HepG2 (cell line): ENCODE measurements at places on chromosomes 12 and 14.

DNA sequence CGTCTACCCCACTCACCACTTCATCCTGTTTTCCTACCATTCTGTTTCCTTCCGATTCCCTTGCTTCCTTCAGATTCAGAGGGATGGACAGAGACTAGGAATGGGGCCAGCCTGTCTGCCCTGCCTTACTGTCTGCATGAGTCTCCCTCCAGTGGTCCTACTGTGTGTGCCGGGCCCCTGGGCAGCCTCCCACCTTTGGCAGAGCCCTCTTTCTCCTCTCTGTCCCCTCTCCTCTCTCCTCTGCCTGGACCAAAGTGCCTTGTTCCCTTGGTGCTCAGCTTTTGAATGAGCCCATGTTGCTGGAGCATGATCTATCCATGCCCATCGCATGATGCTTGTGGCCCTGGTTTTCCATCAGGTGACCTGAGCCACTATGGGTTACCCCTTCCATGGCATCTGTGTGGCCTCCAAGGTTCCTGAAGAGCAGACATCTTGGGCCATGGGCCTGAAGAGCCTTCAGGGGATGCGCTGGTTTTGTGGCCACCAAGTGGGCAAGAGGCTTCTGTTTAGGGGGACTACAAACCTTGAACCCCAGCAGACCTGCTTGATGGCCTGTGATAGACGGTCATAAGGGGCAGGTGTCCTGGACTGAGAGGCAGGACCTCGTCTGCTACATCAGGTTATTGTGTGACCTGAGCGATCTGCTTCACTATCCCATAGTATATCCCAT, 54.2 kb upstream of the BCL11B start:
- DNase-seq: no peak

DNA sequence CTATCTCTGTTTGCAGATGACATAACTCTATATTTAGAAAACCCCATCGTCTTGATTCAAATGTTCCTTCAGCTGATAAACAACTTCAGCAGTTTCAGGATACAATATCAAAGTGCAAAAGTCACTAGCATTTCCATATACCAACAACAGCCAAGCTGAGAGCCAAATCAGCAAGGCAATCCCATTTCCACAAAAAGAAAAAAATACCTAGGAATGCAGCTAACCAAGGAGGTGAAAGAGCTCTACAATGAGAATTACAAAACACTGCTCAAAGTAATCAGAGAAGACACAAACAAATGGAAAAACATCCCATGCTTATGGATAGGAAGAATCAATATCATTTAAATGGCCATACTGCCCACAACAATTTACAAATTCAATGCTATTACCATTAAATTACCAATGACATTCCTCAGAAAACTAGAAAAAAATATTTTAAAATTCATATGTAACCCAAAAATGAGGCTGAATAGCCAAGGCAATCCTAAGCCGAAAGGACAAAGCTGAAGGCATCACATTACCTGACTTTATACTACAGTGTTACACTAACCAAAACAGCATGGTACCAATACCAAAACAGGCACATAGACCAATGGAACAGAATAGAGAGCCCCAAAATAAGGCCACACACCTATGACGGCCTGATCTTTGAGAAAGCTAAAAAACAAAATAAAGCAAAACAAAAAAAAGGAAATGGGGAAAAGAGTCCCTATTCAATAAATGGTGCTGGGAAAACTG, 901.7 kb downstream of the LRFN5 start:
- no peak for DNase-seq

- DNase-seq: no peak
Measured at GRCh38 chr12:8947737-8948136, 1.7 kb downstream of the M6PR start.

DNA sequence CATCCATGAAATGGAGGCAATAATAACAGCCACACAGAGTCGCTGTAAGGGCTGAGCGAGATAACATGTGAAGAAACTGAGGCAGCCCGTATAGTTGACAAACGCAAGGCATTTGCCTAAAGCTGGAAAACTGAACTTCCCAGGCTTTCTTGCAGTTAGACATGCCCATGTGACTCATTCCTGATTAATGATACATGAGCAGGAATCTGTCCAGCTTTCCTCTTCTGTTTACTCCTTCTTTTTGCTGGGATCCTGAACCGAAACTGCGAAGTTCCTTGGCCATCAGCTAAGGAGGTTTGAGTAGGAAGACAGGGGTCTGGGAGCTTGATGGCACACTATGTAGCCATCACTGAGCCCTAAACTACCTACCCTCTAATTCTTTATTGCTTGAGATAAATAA, 52.2 kb downstream of the ST8SIA1 start:
- no peak for DNase-seq

DNA sequence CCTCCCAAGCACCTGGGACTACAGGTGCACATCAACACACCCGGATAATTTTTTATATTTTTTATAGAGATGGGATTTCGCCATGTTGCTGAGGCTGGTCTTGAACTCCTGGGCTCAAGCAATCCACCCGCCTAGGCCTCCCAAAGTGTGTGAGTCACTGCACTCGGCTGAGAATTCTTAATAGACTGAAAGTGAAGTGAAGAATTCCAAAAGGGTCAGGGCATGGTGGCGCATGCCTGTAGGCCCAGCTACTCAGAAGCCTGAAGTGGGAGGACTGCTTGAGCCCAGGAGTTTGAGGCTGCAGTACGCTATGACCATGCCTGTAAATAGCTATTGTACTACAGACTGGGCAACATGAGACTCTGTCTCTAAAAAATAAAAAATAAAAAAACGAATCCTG, 43.7 kb downstream of the TCHP start:
- DNase-seq: no peak

DNA sequence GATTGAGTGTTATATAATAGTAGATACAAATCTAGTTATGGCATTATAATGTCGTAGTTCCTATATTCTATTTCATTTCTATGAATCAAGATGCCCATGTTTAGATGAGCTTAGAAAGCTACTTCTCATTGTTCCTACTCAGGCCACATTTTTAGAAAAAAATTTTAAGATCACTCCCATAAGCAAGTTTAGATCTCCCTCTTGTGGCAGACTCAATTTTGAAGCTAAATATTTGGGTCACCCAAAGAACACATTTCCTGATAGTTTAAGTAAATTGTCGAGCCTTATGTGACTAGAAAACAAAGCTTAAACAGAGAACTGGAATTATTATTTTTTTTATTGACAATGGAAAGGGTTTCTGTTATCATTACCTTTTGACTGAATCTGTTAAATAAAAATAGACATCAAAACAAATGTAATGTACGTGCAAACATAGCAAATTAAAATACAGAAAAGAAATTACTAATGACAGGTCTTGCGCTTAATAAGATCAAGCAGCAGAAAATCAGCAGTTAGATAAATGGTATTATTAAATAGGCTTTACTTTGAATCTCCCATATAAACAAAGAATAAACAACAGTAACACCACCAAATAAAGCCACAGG, 180.2 kb downstream of the ACSS3 start:
- peak; percentile 34 for DNase-seq

DNA sequence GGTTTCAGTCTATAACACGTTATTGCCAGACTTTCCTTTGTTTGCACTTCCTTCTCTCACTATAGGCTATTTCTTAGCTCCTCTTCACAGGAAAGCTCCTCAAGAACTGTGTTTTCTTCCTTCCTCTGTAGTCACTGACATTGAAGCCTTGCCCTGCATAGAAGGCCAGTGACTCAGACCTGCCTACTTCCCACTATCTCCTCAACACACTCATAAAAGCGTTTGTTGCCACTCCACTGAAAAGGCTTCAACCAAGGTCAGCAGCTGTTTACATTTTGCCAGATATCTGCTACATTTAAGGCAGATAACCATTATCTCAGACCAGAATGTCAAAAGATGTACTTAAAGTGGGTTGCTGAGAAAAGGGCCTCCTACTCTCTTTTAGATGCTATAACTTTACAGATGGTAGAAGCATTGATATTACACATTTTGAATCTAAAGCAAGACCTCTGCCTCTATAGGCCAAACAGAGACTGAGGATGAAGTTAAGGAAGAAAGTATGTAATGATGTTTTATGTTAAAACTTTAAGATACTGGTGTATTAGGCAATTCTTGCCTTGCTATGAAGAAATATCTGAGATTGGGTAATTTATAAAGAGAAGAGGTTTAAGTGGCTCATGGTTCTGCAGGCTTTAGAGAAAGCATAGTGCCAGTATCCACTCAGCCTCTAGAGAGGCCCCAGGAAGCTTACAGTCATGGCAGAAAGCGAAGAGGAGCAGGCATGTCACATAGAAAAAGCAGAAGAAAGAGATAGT, 233.3 kb upstream of the FLRT2 start:
- no peak for DNase-seq

DNA sequence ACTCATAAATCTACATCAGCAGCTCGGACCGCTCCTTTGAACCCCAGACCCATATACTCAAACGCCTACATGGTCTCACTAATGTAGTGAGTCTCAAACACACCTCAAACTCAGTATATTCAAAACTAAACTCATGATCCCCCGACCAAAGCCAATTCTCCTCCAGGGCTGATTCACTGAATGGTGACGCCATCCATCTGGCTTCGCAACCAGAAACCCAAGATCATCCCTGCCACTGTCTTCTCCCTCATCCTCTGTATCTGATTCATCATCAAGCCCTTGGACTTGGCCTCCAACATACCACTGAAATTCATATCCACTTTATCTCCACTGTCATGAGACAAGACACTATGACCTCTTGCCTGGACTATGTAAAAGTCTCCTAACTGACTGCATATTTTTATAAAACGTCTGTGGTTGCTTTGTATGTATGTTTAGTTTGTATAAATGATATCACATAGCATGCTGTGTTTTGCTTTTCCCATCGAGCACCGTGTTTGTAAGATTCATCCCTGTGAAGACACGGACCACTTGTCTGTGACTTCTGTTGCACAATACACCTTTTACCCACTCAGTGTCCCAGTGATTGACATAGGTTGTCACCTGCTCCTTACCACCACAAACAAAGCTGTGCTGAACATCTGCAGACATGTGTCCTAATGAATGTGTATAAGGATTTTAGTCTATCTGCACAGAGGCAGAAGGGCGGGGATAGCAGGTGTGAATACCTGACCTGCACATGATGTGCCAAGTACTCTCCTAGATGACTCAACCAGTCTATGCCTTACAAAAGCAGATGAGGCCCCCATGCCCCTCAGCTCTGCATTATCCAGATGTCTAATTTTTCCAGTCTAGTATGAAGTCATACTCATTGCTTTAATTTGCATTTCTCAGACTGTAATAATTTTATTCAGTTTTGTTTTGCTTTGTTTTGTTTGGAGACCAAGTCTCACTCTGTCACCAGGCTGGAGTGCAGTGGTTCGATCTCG, 76.9 kb downstream of the VWF start:
- DNase-seq: no peak

DNA sequence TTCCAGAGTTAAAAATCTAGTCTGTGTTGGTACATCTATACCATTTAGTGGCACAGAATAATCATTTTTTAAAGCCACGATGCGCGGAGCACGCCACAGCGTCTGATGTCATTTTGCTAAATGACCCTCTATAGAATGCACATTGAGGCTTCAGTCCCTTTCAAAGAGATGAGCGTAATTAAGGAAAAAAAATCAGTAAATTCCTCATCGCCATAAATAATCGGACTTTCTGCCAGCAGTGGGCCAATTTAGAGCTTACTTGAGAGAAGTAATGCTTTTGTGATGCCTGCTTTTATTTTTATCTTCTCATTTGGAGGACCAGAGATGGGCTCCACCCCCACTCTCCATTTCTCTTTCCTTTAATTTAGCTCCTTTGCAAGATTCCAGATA, 4.0 kb downstream of the ASCL1 start:
- no peak for DNase-seq
